ENCODE measurements at places on chromosomes 6 and 20. TPM values are rescaled to one million over a fixed set of nuclear protein-coding genes. Genes with fewer than 3 reads are reported as not detected.

DNA sequence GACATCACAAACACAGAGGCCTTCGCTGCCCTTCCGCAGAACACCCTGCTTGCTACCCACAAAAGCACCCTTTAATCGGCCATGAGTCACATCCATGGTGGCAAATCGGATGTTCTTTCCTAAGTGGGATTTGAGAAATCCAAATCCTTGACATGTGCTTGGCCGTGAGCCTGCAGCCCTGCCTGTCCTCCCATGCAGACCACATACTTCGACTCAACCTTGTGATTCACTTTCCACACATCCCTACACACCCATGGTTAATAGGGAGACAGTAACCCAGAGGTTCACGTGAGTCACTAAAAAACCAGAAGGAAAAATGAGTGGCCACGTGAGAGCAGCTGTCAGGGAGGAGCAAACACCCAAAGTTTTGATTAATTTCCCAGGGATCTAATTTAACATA, 19.4 kb downstream of the RAMACL start:
- H3K36me3 ChIP-seq = no peaks in the 10 kb centered on the region
- no peak for DNase-seq
- no peak overlapping the region for H3K27ac ChIP-seq
- no peaks in the 10 kb centered on the region for H3K4me1 ChIP-seq
- no peak overlapping the region for H3K4me3 ChIP-seq
- no peaks in the 10 kb centered on the region for H3K27me3 ChIP-seq

DNA sequence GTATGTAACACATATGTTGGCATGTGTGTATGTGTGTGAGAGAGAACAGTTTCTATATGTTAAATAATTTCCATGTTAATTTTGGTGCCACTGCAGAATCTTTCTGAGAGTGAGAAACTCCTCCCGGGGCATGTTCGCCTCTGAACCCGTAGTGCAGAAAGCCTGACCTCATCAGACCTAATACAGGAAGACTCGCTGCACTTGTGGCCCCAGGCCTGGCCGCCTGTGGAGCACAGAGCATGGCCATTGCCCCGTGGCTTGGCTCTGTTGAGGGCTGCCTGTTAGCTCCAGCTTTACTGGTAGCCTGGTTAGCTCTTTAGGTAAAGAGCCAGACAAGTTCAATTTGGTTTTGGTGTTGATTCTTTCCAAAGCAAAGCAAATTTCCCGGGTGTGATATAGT, 25.5 kb downstream of the FARS2 start:
- H3K36me3 ChIP-seq = peaks cover 8% of the 10 kb centered on the region
- H3K27ac ChIP-seq = no peak overlapping the region
- H3K4me3 ChIP-seq = no peak overlapping the region
- H3K4me1 ChIP-seq = peaks cover 56% of the 10 kb centered on the region
- H3K27me3 ChIP-seq = no peaks in the 10 kb centered on the region

- H3K36me3 ChIP-seq = no peaks in the 10 kb centered on the region
- no peak overlapping the region for H3K27ac ChIP-seq
- no peak for DNase-seq
Observed at GRCh38 chr20:63418617-63419016, 53.8 kb downstream of the KCNQ2 start.

GRCh38 chr6:115984809-115985208, 75.9 kb downstream of the FRK start:
- no peak for DNase-seq
- no peak overlapping the region for H3K27ac ChIP-seq
- H3K4me3 ChIP-seq = no peak overlapping the region
- peaks cover 6% of the 10 kb centered on the region for H3K27me3 ChIP-seq
- no peaks in the 10 kb centered on the region for H3K36me3 ChIP-seq

- no peak overlapping the region for H3K4me3 ChIP-seq
- no peaks in the 10 kb centered on the region for H3K4me1 ChIP-seq
- H3K36me3 ChIP-seq = no peaks in the 10 kb centered on the region
- no peak for DNase-seq
- H3K27me3 ChIP-seq = no peaks in the 10 kb centered on the region
Observed at GRCh38 chr6:19865178-19865577, 28.0 kb downstream of the ID4 start.

DNA sequence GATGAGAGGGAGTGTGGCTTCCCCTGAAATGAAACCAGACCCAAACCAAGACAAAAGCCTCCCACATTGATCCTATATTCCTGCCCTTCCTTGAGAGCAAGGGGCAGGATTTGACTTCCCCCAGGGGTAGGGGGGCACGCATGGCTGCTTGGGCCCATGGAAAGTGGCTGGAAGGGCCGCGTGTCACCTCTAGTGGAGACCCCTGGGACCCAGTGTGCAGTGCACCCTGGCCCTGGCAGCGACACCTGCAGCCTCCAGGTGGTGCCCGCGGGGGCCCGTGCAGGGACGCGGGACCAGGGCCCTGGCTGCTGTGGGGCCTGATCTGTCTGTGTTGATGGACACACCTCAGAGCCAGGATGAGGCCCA, 18.0 kb upstream of the SLCO4A1 start:
- peak; percentile 40 for DNase-seq
- peaks cover 43% of the 10 kb centered on the region for H3K4me1 ChIP-seq
- no peaks in the 10 kb centered on the region for H3K36me3 ChIP-seq
- H3K27me3 ChIP-seq = no peaks in the 10 kb centered on the region

DNA sequence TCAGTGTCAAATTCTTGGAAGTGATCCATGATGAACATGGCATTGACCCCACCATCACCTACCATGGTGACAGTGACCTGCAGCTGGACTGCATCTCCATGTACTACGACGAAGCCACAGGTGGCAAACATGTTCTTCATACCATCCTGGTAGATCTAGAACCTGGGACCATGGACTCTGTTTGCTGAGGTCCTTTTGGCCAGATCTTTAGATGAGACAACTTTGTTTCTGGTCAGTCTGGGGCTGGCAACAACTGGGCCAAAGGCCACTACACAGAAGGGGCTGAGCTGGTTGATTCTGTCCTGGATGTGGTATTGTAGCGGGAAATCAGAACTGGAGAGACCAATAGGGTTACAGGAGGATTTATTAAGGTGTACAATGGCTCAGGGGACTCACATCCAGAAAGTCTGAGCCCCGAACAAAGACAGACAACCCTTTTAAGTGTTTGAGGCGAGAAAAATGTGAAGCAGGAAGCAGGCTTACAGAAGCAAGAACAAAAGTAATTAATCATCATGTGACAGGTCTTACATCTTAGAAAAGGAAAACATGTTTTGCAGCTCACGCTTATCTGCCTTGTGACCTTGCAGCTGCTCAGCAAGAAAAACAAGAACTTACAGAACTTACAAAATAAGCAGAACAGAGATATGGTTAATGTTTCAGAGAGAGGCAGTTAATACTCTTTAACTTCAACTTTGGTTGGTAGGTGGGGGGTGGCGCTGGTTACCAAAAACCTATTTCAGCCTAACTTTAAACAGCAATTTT, 58.8 kb upstream of the MOCS1 start:
- no peak overlapping the region for H3K4me3 ChIP-seq
- no peak overlapping the region for H3K27ac ChIP-seq
- H3K4me1 ChIP-seq = no peaks in the 10 kb centered on the region
- DNase-seq = no peak

DNA sequence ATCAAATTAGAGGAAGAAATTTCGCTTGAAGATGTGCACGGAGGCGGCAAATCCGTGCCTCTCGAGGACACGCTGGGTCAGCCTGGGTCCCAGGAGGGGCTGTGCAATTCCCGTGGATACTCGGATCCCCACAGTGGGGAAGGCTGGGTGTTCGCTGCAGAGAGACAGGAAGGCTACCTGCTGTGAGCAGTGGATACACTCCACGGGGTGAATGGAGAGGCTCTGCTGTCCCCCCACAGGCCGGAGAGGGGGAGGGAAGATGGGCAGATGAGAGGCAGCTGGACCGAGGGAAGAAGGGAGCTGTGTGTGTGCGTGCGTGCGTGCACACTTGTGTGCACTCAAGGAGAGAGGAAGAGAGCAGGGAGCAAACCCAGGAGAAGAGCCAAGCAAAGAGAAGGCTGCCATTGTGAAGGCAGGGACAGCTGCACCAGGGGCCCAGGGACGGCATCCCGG, 57.3 kb downstream of the SULF2 start:
- H3K27me3 ChIP-seq = peaks cover 2% of the 10 kb centered on the region
- peaks cover 9% of the 10 kb centered on the region for H3K36me3 ChIP-seq
- H3K4me3 ChIP-seq = peak overlapping the region; percentile 79
- H3K4me1 ChIP-seq = peaks cover 69% of the 10 kb centered on the region
- no peak for DNase-seq

DNA sequence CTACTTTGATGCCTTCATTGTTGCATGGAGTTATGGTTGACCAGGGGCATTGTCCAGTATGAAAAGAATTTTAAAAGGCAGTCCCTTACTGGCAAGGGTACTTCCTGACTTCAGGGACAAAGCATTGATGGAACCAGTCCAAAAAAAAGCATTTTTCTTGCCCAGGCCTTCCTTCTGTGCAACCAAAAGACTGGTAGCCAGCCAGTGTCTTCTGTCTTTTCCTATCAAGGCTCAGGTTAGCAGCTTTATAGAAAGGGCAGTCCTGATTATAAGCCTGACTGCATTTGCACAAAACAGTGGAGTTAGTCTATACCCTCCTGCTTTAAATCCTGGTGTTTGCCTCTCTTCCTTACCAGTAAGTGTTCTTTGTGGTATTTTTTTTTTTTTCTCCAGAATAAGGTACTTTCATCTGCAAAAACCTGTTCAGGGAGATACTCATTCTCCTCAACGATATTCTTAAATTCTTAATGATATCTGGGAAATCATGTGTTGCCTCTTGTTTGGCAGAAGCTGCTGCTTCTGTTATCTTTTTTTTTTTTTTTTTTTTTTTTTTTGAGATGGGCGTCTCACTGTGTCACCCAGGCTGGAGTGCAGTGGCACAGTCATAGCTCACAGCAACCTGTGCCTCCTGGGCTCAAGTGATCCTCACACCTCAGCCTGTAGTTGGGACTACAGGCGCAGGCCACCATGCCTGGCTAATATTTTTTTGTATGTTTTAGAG, 33.9 kb downstream of the SCAF8 start:
- H3K27ac ChIP-seq = no peak overlapping the region
- peaks cover 30% of the 10 kb centered on the region for H3K36me3 ChIP-seq
- H3K4me3 ChIP-seq = no peak overlapping the region
- H3K4me1 ChIP-seq = peaks cover 24% of the 10 kb centered on the region
- H3K27me3 ChIP-seq = no peaks in the 10 kb centered on the region

The BEND6 gene
- total RNA-seq = not detected

GRCh38 chr20:32632461-32633354, 41.0 kb downstream of the C20orf203 start:
- H3K4me1 ChIP-seq = no peaks in the 10 kb centered on the region
- H3K27ac ChIP-seq = no peak overlapping the region
- no peaks in the 10 kb centered on the region for H3K36me3 ChIP-seq
- peaks cover 2% of the 10 kb centered on the region for H3K27me3 ChIP-seq
- H3K4me3 ChIP-seq = no peak overlapping the region

The SLC17A1 gene
- not detected for total RNA-seq

The RPP21 gene
- 35.7 TPM for total RNA-seq

DNA sequence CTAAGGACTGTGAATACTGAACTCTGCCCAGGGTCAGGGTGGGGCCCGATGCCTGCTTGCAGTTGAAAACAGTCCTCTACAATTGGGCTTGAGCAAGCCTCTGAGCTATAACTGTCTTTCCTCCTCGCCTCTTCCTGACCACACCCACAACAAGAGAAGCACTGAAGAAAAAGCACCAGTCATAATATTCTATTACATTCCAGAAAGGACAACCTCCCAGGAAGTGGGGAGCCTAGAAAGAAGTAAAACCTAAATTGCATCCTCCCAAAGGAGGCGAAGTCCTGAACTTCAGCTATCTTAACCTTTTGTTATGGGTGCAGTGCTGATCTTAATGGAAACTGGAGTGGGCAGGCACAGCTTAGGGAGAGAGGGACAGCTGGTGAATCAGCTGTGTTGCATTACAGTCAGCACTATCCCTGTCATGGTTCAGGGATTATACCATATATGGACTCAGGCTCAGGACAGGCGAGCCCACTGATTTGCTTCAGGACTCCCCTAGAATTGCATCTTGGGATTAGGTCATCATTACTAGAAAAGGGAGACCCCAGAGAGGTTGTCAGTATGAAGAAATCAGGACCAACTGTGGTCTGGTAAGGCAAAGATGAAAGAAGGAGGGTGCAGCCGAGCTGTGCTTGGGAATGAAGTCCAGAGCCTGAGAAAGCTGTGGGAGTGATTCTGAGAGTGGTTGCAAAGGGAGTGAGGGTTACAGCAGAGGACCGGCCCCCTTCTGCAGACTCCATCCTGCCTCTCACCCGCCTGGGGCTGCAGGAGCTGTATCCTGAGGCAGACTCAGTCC, 18.3 kb upstream of the TRAM2 start:
- no peak for DNase-seq
- H3K27ac ChIP-seq = no peak overlapping the region
- H3K4me1 ChIP-seq = peaks cover 25% of the 10 kb centered on the region
- no peaks in the 10 kb centered on the region for H3K36me3 ChIP-seq
- no peak overlapping the region for H3K4me3 ChIP-seq
- H3K27me3 ChIP-seq = no peaks in the 10 kb centered on the region

DNA sequence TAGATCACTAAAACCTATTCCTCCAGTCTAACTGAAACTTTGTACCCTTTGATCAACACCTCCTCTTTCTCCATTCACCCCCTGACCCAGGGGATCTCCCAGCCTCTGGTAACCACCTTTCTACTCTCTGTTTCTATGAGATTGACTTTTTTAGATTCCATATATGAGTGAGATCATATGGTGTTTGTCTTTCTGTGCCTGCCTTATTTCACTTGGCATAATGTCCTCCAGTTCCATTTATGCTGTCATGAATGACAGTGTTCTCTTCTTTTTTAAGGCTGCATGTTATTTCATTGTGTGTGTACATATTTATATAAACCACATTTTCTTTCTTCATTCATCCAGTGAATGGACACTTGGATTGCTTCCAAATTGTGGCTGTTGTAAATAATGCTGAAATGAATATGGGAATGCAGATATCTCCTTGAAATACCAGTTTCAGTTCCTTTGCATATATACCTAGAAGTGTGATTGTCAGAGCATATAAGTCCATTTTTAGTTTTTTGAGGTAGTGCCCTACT, 57.7 kb downstream of the DHX35 start:
- peaks cover 75% of the 10 kb centered on the region for H3K4me1 ChIP-seq
- no peak overlapping the region for H3K27ac ChIP-seq
- no peak overlapping the region for H3K4me3 ChIP-seq
- H3K36me3 ChIP-seq = peaks cover 78% of the 10 kb centered on the region
- no peak for DNase-seq

The TSPO2 gene
- not detected for total RNA-seq

GRCh38 chr6:162690158-162690557, 37.4 kb downstream of the PRKN start:
- H3K4me1 ChIP-seq = no peaks in the 10 kb centered on the region
- no peak overlapping the region for H3K27ac ChIP-seq
- H3K27me3 ChIP-seq = no peaks in the 10 kb centered on the region
- H3K36me3 ChIP-seq = no peaks in the 10 kb centered on the region

DNA sequence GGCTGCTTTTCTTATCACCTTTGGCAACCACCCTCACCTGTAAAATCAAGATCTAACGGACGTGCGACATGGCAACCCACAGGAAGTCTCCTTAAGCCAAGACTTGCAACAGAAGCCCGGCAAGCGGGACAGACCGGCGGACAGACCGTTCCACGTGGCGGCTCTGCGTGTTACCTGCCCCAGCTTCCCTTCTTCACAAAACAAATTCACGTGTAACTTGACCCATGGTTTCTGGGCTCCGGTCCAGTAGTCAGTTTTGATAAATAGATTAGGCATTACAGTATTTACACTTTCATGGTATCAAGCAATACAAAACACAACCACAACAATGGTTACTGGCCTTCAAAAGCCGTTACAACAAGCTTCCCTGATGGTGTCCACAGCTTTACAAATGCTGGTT, 133.8 kb downstream of the PRND start:
- no peaks in the 10 kb centered on the region for H3K4me1 ChIP-seq
- H3K27ac ChIP-seq = no peak overlapping the region
- H3K36me3 ChIP-seq = peaks cover 35% of the 10 kb centered on the region
- DNase-seq = no peak

The EFCAB8 gene
- total RNA-seq = 0.25 TPM

The STK38 gene
- total RNA-seq = 88.9 TPM

All from activated CD4-positive, alpha-beta memory T cell treated with anti-CD3 and anti-CD28 coated beads, Interleukin-2, amount 10 ng/mL, durations not matched to agents 7 days and 5 days (primary cell).